ENCODE measurements at places on chromosomes 7 and 10.
A peak's percentile ranks its signal among the peaks of the same experiment; 100 is the strongest.

DNA sequence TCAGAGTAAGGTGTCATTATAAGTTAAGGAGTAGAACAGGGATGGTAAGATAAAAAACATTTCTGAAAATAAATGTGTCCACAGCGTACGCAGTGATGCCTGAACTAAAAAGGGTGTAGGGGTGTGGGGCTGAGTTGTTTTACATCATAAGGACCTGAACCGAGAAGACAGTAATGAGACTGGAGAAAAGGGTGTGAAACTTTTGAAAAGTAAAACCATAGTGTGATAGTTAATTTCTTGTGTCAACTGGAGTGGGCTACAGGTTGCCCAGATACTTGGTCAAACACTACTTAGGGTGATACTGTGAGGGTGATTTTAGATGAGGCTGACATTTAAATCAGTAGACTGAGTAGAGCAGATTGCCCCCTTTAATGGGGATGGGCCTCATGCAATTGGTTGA, 169.0 kb upstream of the PRPS1L1 start:
- DNase-seq: no peak

DNA sequence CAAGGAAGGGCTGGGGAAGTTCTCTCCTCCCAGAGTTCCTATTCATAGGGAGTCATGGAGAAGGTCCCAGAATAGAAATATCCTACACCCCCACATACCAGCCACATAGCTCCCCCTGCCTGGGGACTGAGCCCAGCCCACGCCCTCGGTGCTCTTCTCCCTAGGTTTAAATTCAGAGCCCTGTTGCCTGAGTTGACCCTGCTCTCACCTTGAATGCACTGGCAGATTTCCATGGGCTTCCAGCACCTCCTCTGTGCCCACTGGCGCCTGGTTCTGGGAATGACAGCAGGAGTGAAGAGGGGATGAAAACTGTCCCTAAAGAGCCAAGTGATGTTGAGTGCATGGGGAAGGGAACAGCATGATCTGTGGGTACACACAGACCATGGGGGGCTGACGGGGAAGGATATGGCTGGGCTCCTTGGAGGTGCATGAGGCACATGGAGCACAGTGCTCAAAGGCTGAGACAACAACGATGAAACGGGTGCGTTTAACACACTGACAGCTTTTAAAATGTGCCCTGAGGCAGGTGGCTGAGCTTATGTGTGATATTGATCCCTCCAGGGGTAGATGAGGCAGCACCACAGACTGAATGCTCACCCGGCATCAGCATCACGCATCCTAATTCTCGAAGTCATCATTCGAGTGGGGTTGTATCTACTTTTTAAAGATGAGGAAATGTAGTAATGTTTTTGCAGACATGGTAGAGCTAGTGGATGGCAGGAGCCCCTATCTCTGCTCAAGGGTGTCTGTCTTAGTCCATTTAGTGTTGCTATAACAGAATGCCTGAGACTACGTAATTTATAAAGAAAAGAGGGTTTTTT, 53.7 kb upstream of the IGFBP3 start:
- DNase-seq: no peak

- peak; percentile 42 for DNase-seq
These were observed 76.5 kb downstream of the IMMP2L start for GRCh38 chr7:111485701-111486380.

DNA sequence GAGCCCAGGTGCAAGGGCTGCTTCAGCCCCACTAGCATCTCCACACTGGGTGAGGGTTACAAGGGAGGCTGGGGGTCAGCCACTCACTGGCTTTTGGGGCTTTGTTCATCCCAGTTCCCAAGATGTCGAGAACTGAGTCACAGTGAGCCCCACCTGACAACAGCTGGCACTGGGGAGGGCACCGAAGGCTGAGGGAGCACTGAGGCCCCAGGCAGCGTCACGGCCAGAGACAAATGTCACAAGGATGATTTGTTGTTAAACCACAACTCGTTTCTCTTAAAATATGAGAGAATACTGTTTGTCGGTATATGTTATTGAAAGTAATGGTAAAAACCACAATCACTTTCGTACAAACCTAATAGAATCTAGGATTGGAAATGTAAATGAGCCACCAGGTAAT, 219.9 kb downstream of the CELF2 start:
- DNase-seq: no peak

DNA sequence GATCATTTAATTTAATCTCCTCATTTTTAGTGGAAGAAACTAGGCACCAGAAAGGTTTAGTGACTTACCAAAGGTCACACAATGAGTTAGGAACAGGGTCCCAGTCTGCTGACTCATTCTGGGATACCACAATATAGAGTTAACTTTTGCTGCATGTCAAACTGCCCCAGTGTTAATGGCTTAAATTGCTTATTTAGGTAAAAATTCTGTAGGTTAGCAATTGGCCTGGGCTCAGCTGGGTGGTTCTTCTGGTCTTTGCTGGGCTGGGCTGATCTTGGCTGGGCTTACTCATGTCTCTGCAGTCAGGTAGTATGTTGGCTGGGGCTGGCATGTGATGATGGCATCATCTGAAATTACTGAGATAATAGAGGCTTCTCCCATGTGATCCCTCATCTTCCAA, 111.6 kb downstream of the EMX2 start:
- DNase-seq: no peak

- DNase-seq: no peak
These were observed 25.6 kb downstream of the DIP2C start for GRCh38 chr10:663831-664251.

DNA sequence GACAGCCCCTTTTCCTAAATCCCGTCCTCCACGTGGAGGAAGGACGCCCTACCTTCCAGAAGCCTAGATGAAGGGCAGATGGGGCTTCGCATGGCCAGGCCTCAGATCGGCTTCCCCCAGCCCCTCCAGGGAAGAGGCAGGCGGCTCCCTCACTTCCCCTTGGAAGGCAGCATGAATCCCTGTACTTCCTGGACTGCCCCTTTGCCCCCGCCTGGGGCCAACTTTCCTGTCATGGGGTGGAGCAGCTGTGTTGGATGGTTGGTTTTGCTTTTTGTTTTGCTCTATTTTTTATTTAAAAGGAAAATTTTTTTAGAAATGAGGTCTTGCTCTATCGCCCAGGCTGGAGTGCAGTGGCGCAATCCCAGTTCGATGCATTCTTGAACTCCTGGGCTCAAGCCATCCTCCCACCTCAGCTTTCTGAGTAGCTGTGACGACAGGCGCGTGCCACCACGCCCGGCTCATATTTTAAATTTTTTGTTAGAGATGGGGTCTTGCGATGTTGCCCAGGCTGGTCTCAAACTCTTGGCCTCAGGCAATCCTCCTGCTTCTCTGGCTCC, 27.2 kb downstream of the GTF2IRD1 start:
- no peak for DNase-seq

DNA sequence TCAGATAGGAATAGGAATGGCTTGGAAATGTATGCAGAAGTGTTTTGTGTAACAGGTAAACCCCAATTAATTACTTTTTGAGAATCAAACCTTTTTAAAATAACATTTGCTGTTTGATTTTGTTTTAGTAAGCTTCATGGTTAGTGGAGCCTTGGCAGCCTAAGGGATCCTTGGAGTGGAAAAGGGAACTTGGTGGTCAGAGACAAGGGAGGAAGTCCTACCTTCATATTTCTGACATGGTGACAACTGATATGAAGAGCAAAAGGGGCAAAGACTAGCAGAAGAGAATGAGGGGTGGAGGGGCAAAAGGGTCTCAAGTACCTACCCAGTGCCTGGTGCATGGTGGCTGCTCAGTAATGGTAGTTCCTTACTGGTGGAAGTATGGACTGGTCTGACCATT, 32.3 kb downstream of the AHCYL2 start:
- DNase-seq: no peak

DNA sequence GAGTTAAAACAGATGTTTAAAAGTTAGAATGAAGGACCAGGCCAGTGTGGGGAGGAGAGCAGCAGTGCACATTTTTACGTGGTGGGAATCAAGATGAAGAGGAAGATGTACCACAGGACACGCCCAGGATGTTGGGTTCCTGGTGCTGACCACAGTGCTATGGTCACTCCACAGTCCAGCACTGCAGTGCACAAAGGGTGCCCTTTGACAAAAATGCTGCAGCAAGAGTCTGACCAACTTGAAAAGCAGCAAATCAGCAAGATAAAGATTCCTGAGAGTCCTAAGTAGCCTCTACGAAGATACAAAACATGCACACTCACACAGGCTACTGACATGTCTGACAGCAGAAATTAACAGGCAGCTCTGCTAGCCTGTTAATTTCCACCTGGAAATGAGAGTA, 107.1 kb downstream of the PIP4K2A start:
- no peak for DNase-seq

DNA sequence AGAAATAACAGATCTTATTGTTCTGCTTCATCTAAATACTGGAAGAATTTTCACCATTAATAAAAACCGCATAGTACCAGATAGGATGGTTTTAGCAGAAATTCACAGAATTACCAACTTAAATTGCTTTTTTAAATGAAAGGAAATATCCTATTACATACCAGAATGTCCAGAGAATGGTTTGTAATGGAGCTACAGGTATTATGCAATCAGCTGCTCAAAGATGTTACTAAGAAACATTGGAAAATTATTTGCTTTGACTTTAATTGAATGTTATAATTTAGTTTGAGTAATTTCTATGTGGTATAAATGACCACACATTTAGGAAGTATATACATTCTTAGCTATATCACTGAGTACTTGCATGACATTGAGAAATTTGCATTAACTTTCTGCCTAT, 338.3 kb downstream of the ETV1 start:
- DNase-seq: no peak

GRCh38 chr7:4201566-4201965, 480.5 kb upstream of the FOXK1 start:
- no peak for DNase-seq

DNA sequence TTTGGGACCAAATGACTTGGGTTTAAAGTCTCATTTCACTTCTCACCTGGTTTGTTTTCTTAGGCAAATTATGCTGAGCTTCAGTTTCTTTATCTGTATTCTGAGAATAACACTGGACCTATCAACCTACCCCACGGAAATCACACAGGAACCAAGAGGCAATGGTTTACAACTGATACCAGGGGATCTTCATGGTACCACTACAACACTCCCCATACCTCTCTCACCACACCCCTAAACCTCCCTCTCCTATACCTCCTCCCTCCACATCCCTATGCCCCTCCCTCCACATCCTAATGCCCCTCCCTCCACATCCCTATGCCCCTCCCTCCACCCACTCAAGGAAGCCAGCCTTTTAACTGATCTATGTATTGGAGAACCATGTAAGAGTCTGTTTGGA, 9.9 kb downstream of the FAM204A start:
- DNase-seq: no peak

DNA sequence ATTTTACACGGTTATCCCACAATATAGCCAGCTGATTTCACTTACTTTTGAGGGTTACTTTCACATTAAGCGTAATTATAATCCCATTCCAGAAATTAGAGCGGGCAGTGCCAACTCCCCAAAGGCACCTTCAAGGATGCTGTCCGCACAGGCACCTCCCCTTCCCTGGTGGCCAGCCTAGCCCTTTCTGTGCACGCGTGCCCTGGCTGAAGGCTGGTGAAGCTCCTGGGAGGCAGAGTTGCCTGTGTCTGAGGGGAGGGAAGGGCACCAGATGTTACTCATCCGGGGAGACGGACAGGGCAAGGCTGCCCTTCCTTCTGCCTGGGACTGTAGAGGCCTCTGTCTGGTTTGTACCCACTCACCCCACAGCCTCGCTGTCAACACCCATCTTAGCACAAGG, 198.4 kb downstream of the TCERG1L start:
- no peak for DNase-seq

DNA sequence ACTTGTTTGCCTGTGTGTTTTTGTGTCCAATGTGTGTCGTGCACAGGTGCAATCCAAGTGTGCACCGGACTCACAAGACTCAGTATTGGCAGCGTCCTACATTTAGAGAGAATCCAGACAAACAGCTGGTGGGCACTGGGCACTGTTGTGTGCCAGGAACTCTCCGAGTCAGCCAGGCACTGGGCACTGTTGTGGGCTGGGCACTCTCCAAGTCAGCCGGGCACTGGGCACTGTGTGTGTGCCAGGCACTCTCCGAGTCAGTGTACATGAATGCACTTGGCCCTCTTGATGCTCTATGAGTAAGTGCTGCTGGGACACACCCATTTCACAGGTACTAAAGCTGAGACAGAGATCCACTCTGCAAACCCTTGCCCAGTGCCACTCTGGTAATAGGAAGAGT, 303.5 kb downstream of the PTPRN2 start:
- no peak for DNase-seq

- DNase-seq: no peak
These were observed 105.4 kb upstream of the ADO start for GRCh38 chr10:62699148-62699547.

DNA sequence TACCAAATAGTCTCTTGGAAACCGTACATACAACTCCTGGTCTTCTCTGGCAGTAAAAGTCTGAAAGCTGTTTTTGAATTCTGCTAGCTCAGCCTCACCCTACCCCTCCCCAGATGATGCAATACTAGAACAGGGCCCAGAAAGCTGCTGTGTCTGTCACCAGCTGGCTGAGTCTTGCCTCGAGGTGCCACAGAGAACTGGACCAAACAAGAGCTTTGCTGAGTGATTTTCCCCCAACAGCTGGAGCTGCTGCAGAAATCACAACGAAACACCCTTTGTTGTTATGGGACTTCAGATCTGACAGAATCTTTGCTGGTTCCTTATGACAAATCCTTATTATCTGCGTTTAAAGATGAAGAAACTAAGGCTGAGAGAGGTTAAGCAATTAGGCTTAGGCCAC, 134.1 kb downstream of the SPAG6 start:
- DNase-seq: no peak

GRCh38 chr10:6918305-6918704, 338.2 kb upstream of the PRKCQ start:
- no peak for DNase-seq

GRCh38 chr10:14605231-14605925, 169.3 kb downstream of the FAM107B start:
- DNase-seq: no peak

DNA sequence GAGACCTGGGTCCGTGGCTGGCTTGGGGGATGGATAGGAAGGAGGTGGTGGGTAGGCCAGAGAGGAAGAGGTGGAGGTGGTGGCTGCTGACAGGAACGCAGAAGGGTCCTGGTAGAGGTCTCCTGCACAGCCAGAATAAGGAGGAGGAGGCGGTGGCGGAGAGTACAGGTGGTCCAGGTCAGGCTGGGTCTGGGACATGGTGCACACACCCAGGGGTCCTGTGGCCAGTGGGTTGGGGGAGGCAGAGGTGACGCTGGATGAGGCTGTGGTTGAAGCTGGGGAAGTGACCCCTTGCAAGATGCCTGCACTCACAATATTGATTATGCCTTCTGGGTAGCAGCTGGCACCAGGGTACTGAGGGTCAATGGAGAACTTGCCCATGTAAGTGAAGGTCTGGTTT, 2.2 kb downstream of the EGR2 start:
- DNase-seq: no peak

DNA sequence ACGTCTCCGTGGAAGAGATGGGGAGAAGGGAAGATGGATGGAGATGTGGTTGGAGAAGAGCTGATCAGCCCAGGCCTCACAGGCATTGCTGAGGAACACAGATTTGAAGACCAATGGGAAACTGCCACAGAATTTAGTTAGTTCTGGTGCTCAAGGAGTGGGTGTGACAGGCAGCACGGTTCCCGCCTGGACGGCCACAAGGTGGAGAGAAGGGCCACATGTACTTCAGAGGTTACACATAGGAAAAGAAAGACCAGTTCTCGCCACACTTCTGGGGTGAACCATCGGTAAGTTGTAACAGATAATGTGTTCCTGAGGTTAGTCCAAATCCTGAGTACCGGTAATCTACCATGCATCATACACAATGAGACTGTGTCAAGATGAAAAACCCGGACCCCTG, 29.5 kb upstream of the GJD4 start:
- DNase-seq: no peak
